ENCODE measurements at places on chromosomes 7 and 10.

GRCh38 chr10:35896001-35896400, 253.9 kb upstream of the FZD8 start:
- DNase-seq: no peak

DNA sequence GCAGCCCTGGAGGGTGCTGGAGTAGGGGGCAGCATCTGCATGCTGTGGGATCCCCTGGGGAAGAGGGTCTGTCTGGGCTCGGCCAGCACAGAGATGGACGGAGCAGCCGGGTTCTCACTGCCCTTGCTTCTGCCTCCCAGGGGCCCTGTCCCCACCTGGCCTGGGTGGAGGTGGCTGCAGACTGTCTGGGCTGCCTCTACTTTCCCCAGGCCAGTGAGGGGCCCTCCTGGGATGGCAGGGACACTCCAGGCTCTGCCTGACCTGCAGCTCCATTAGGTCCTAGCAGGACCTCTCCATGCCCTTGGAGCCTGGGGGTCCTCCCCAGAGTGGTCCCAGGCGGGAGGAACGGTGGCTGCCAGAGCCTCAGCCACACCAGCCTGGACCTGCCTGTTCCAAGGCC, 63.7 kb downstream of the PWWP2B start:
- DNase-seq: no peak

DNA sequence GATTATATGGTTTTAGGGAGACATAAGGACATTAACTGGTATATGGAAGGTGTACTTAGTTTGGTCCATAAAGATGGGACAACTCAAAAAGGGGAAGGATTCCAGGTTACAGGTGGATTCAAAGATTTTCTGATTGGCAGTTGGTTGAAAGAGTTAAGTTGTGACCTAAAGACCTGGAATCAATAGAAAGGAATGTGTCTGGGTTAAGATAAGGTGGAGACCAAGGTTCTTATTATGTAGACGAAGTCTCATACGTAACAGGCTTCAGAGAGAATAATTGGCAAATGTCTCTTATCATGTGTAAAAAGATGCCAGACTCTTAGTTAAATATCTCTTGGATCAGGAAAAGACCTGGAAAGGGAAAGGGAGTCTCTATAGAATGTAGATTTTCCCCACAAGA, 1.0 kb upstream of the TRDMT1 start:
- DNase-seq: no peak

GRCh38 chr7:45576249-45576929, 2.2 kb downstream of the ADCY1 start:
- no peak for DNase-seq

- no peak for DNase-seq
These were observed 36.4 kb downstream of the FRA10AC1 start for GRCh38 chr10:93666030-93666429.

DNA sequence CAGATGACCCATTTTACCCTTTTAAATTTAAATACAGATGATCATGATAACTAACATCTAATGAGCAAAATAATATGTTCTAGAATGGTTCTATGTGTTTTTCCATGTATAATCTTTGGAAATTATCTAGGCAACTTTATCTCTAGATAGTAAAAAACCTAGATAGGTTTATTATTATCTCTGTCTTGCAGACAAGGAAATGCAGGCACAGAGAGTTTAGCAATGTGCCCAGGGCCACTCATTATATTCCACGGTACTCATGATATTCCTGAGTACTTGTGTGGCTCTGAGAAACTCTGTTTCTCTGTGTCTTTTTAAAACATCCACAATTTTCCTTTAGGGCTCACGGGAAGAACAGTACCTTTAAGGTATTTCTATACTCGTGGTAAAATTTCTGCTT, 26.4 kb upstream of the SNX13 start:
- DNase-seq: no peak

GRCh38 chr10:14774797-14775196, at the start of gene FAM107B:
TSS of gene FAM107B (minus strand) at chr10:14774897. CDS start at chr10:14774663, 234 bp downstream.
- DNase-seq: no peak

DNA sequence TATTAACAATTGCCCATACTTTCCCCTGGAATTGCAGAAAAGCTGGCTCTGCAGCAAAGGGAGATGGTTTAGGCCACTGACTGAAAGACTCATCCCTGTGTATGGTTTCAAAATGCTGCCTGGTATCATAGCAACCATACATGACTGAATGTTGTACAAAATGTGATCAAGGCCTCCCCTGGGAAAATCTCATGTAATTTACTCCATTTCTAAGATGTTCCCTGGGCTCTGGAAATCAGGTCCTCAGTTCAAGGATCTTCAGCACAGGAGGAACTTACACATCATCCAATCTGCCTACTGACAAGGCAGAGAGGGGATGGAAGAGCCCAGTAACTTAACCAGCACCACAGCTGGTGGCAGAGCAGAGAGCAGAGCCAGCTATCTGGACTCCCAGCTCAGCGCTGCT, 111.8 kb downstream of the JAZF1 start:
- DNase-seq: no peak

DNA sequence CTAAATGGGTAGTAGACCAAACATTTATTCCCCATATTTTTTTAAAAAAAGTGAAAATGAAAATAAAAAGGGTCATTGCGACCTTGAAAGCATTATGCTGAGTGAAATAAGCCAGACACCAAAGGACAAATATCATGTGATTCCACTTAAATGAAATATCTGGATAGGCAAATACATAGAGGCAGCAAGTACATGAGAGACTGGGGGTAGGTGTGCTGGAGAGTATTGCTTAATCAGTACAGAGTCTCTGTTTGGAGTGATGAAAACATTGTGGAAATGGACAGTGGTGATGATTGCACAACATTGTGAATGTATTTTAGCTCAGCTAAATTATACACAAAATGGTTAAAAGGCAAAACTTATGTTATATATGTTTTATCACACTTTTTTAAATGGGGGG, 169.4 kb downstream of the AKR1D1 start:
- no peak for DNase-seq

DNA sequence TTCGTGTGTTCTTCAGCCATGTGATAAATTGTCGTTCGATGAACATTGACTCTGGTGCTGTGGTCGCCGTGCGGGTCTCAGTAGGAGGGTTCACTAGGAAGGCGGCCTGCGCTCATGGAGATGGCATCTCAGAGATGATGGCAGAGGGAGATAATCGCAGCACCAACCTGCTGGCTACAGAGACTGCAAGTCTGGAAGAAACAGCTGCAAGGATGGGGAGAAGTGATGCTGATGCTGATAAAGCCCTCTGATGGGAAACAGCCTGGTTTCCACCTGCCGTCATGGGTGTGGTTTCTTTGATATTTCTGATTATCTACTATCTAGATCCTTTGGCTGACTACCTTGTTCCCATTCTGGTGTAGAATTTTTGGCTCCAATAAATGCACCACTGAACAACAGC, 130.5 kb upstream of the ANKRD30A start:
- no peak for DNase-seq

DNA sequence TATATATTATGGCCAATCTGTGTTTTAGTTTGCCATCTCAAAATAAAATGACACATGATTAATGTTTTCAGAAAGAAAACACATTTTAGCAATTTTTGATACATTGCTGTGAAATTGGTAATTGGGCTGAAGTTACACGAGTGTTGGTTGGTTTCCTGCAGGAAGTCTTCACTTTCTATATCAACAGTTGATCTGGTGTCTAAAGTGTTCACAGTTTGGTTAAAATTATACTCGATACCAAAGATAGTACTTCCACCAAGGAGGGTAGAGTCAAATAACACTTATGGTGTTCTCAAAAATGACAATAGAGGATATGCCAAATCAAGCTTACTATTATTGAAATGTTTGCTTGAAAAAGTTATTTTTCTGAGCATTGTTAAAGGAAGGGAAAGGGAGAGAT, 120.3 kb upstream of the GLCCI1 start:
- DNase-seq: no peak

DNA sequence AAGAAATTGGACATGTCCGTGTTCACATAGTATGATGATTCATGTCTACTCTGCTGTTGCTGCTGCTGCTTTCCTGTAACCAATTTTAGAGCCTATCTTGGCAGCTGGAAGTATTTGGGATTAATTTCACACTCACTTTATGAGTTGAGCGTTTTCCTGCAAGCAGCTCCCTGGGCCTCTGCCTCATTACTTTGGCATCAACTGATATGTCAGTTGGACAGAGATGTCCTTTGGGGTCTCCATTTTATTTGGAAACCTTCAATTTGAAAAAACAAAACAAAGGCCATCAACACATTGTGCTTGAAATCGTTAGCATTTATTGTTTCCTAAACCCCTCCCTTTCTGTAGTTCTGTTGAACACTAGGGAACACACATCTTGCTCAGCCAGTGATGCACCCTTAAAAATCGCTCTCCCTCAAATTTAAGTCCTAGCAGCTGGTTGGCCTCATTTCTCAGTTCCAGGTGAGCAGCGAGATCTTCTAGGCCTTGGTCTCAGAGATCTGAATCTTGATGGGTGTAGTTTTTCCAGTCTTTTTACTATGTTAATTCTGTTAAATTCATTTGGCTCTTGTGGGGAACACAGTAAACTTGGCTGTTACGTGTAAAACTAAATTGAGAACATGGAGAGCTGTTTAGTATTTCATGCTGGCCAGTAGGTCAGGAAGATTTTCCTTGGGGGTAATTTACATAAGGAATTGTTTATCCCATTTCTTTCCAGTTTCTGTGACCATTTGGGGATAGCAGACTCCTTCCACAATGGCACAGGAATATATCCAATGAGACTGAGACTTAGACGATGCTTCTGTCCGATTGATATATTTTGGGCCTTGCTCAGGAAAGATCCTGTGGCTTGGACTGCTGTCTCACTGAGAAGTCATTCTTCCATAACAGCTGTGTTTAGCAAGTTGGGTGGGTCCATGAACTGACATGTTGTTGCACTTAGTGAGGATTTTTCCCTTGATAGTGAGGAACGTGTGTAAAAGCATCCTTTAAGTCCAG, 371.6 kb downstream of the BBS9 start:
- no peak for DNase-seq

GRCh38 chr10:115879372-115880089, 393.5 kb downstream of the GFRA1 start:
- DNase-seq: no peak

All from NCI-H748 treated with DMSO at 0.1 percent for 48 hours (cell line).